ENCODE measurements at places on chromosomes 1 and 21. TPM values are rescaled to one million over a fixed set of nuclear protein-coding genes. Genes with fewer than 3 reads are reported as not detected.

- no peak for DNase-seq
Measured at GRCh38 chr1:223077247-223077833, 65.7 kb downstream of the TLR5 start.

GRCh38 chr1:70117046-70117445, 88.3 kb downstream of the LRRC40 start:
- DNase-seq, result no peak

DNA sequence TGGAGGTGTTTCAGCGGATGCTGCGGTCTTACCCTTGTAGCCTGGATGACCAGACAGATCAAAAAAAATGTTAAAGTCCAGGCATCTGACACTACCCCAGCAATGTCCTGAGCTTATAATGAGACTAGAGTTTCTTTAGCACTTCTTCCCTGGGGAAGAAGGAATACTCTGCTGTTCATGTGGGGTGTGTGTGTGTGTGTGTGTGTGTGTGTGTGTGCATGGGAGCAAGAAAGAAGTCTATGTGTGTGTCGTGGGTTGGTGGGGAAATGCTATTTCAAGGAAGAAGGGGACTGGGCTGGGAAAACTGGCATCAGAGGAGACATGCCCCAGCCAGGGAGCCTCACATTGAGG, 3.0 kb upstream of the RASSF5 start:
- no peak for DNase-seq

DNA sequence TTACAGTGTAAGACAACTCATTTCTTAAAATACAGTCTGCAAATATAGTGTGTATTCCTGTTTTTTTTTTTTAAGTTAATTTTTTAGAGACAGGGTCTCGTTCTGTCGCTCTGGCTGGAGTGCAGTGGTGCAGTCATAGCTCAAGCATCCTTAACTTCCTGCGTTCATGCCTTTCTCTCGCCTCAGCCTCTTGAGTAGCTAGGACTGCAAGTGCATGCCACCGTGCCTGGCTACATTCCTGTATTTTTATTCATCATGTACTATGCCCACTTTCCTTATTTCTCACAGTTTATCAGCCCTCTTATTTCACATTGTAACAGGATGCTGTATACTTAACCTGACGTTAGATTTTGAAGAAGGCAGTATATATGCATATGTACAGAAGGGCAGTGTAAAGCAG, 26.7 kb downstream of the MIER1 start:
- DNase-seq, result no peak

- DNase-seq, result no peak
Measured at GRCh38 chr1:183891158-183891856, 86.4 kb downstream of the RGL1 start.

DNA sequence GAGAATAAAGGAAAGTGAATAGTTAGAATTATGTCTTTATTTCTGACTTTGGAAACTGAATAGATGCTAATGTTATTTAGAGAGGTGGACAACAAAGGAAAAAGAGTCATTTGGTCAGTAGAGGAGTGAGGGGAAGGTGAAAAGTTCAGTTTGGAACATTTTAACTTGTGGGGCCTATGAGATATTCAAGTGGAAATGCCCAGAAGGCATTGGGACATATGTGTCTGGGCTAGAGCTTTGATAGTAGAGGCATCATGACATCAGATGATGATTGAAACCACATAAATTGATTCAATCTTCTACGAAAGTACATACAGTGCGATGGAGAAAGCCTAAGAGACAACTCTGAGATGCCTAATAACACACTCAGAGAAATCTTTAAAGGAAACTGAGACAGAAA, 151.7 kb upstream of the COL11A1 start:
- no peak for DNase-seq

DNA sequence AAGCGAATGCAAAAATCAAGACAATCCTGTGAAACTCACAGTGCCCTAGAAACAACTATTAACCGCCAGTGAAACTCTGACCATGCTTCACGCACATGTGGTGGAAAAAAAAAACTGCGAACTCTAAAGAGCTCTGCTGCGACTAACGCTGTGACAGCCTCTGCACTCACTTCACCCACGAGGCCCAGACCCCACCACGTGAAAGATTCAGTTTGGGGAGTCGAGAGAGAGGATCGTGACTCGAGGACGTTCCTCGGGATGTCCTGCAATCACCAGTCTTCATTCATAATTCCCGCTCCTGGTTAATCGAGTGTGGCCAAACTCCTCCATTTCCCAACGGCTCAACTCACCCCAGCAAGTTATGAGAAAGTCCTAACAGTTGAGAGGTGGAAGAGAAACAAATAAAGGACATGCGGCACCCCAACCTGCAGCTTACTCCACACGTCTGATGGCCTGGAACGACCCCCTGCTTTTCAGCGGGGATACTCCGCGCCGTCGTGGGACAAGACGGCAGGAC, 1.1 kb downstream of the SERBP1 start:
- DNase-seq, result no peak

AHCTF1 gene
- total RNA-seq, result 10.0 TPM

TMEM234 gene
- total RNA-seq, result 166 TPM

OLIG2 gene
- total RNA-seq, result not detected

PAPPA2 gene
- not detected for total RNA-seq

L1TD1 gene
- not detected for total RNA-seq
